ENCODE measurements at places on chromosomes 7 and 10. TPM values are rescaled to one million over a fixed set of nuclear protein-coding genes. Genes with fewer than 3 reads are reported as not detected.

Gene KCNMA1
- 169 TPM for total RNA-seq

Gene AQP1
- total RNA-seq: 0.50 TPM

Gene STEAP1
- 32.6 TPM for total RNA-seq

Gene GBX1
- total RNA-seq: not detected

Gene ANXA8
- total RNA-seq: 0.12 TPM

Gene IFIT1B
- not detected for total RNA-seq
